ENCODE measurements at places on chromosomes 13 and 19.

- no peak for DNase-seq
These were observed 31.4 kb downstream of the DHX34 start for GRCh38 chr19:47380559-47380958.

DNA sequence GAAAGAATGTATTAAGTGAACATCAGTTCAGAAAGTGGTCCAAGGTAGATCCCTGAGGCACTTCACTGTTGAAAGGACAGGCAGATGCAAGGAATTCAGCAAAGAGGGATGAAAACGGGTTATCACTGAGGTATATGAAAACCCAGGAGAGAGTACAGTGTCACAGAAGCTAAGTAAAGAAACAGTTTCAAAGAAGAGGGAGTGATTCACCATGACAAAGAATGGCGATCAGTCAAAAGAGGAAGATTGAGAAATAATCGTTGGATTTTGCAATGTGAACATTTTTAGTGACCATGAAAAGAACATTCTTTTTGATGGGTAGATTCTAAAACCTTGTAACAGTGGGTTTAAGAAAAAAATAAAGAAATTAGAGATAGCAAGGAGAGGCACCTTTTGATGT lies 99.3 kb downstream of the EPSTI1 start:
- DNase-seq = peak; percentile 64

- no peak for DNase-seq
These were observed 76.8 kb downstream of the NUFIP1 start for GRCh38 chr13:44912278-44913016.

GRCh38 chr19:47065242-47065641 lies 16.8 kb upstream of the TMEM160 start:
- no peak for DNase-seq

GRCh38 chr19:41876847-41877832 lies at the start of gene CD79A:
Gene CD79A (plus strand): TSS chr19:41877279. CDS start chr19:41877305, 26 bp downstream.
- DNase-seq = no peak

- DNase-seq = no peak
These were observed 46.4 kb downstream of the RUBCNL start for GRCh38 chr13:46340631-46341111.

GRCh38 chr19:48110350-48110966 lies at the start of gene PLA2G4C:
Gene PLA2G4C (minus strand): TSS chr19:48110817. CDS start chr19:48106529, 4,288 bp downstream.
- peak; percentile 81 for DNase-seq

GRCh38 chr19:2207991-2208860 lies 27.9 kb downstream of the PLEKHJ1 start:
- DNase-seq = peak; percentile 74

- no peak for DNase-seq
These were observed 18.6 kb upstream of the INSR start for GRCh38 chr19:7312816-7313215.

DNA sequence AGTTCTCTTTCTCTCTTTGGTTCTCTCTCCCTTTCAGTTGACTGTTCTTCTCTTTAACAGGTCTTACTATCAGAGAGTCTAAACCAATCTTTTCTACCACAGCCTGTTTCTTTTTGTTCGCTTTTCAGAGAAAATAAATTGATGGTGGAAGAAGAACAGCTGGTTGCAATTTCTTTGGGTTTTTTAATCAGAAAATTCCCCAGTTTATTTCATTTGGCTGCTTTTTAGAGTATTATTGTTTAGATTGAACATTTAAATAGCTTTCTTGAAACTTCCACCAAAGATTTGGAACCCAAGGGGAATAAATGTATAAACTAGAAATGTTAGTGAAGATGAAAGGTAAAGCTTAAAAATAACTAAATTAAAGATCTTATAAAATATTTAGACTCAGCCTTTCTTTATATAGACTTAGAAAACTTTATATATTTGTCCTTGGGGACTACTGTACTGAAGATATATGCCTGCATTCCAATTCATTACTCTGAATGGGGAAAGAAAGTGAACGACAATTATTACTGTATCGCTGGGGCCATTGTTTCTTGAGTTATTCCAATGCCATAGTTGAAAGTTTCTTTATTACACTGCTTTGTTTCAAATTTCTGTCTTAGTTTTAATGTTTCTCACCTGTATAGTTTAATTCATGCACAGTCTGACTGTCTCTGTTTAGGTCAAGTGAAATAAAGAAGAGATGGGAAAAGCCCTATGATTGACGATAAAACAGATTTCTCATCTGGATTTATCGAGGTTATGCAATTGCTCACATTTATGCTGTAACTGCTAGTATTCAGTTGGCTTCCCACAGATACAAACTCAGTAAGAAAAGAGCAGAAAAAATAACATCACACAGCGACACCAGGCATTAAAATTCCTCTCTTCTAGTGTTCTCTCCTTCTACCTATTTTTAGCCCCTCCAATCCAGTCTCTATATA lies 169.4 kb upstream of the CSNK1A1L start:
- no peak for DNase-seq
